ENCODE measurements at places on chromosomes 3 and 15.

DNA sequence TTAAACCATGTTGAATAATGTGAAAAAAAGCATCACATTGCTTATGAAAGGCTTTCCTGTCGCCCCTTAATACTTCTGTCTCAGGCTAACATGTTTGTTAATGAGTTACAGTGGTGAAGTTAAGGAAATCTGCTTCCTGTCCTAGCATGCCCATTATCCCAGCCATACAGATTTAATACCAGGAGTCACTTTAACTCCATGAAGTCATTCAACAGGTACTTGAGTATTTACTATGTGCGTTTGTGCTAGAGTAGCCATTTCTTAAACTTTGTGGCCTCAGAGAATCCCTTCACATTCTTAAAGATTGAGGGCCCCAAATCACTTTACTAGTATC is 10.1 kb upstream of the SETD5 start:
- DNase-seq: no peak

DNA sequence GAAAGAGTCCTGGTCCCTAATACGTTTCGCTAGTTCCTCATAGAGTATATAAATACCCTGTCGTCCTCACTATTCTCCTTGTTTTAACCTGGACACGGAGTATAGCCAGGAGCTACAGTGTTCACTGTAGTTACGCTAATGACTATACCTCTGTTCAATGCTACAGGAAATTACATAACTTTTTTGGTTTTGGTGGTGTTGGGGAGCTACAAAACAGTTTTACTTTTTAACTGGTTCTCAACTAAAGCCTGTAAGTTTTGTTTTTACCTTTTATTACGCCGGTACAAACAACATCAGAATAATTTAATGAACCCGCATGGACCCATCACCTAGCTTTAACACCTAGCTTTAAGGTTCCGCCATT is 1.5 kb downstream of the LMLN start:
- DNase-seq: no peak

- DNase-seq: no peak
Observed at GRCh38 chr3:58474348-58474911, 17.5 kb upstream of the KCTD6 start.

GRCh38 chr3:187041362-187042307 is 97.7 kb downstream of the RPL39L start:
- peak; percentile 88 for DNase-seq

DNA sequence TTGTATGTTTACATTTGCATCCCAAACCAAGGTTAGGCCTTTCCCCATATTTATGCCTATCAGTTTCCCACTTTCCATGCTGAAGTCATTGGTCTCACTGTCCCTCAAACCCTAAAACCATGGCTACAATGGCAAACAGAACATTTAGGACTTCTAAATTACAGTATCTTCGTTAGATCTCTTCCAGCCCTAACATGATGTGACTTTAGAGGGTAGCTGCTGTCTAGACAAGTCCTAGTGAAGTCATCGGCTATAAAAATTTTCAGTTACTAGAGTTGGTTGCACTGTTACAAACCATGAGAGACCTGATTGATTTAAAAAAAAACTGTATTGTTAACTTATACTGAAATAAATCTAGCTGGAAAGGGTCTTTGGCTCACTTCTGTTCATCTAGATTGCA is 54.6 kb downstream of the TM4SF4 start:
- DNase-seq: no peak

GRCh38 chr3:177150970-177151627 is 46.2 kb downstream of the TBL1XR1 start:
- DNase-seq: peak; percentile 90

- DNase-seq: no peak
Observed at GRCh38 chr3:106034313-106034712, 165.5 kb upstream of the CBLB start.

- DNase-seq: peak; percentile 28
Observed at GRCh38 chr3:138862531-138862923, 27.8 kb upstream of the PIK3CB start.

DNA sequence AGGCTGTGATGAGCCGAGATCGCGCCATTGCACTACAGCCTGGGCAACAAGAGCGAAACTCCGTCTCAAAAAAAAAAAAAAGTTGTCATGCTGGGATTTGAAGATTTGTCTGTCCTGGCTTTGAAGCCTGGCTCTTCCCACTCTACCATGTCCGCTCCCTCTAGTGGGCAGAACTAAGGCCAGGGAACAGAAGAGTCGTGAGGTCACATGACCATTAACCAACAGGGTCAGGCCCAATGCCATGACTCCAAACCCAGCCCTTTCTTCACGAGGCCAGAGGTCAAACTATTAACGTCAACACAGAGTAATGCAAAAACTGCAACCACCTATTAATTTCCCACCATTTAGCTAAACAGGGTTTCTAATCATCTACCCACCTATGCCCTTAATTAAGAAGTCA is 212.1 kb downstream of the ADAMTS17 start:
- no peak for DNase-seq

DNA sequence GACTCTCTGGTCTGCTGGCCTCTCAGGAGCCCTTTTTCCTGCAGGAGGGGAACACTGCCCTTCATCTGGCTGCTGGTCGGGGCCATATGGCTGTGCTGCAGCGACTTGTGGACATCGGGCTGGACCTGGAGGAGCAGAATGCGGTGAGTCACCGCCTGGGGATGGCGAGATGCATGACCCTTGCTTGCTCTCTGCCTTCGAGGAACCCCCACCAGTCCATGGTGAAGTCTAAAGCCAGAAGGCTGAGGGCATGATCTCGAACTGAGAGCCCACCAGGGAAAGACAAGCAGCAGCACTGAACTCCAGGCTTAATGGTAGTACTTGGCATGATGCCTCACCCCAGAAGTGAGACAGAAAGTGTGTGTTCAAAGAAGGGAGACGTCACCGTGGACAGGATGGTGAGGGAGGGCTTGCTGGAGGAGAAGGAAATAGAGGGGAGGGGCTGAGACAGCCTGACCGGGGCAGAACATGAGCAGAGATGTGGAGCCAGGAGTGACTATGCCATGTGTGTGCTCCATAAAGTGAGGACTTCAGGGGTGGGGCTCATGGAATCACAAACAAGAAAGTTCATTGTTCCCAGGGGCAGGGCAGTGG is 19.2 kb downstream of the ANKDD1A start:
- peak; percentile 74 for DNase-seq

GRCh38 chr3:50632450-50632849 is 15.5 kb downstream of the MAPKAPK3 start:
- DNase-seq: no peak

DNA sequence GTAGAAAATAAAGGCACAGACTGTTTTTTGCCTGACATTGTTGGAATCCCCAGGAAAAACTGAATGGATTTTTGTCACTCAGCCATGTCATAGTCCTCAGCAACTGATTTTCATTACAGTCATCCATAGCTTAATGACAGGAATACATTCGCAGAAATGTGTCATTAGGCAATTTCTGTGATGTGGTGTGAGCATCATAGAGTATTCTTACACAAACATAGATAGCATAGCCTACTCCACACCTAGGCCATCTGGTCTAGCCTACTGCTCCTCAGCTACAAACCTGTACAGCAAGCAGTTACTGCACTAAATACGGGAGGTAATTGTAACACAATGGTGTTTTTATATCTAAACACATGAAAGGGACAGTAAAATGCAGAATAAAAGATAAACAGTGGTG is 34.4 kb upstream of the FBN1 start:
- no peak for DNase-seq

- DNase-seq: no peak
Observed at GRCh38 chr3:193830791-193831191, 237.8 kb downstream of the OPA1 start.

GRCh38 chr3:257826-258225 is 61.3 kb downstream of the CHL1 start:
- no peak for DNase-seq
